Fibroblast of skin of left quadriceps (primary cell): ENCODE measurements at places on chromosomes 7 and 10.

DNA sequence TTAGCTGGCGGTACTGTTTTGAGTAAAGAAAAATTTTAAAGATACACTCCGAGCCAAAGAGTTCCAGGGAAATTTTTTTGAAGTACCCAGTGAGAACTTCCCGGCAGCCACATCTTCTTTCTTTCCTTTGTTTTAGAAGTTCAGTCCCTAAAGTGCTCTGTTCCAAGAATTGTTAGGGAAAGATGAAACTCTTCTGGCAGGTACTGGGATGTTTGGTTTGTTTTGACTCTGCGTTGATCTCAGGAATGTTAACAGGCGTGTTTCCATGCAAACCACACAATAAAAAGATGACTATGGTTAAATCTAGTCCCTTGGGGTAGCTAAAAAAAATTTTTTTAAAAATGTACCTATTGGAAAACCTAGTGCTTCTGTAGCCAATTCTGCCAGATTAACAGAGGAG lies 224.7 kb upstream of the PHYHIPL start:
- DNase-seq, result peak; percentile 68

DNA sequence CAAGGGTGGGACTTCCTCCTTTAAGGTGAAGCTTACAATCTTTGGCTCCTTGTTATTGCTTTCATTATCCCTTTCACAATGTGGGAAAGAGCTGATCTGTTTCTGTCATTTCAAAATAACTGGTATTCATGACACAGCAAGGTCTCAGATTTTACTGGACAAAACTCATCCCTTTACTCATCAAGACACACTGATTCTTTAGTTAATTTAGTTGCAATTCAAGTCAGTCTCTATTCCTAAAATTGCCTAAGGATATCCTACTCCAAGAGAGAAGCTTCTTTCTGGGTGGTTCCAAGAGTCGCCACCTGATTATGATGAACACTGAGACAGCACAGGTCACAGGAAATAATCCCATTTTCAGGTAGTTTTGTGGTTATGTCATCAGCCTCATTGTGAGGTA lies 5.8 kb upstream of the PNLIPRP3 start:
- no peak for DNase-seq

GRCh38 chr7:30327813-30328212 lies 43.4 kb downstream of the ZNRF2 start:
- peak; percentile 26 for DNase-seq

- DNase-seq, result no peak
Observed at GRCh38 chr10:97479939-97480338, 18.3 kb downstream of the MMS19 start.

DNA sequence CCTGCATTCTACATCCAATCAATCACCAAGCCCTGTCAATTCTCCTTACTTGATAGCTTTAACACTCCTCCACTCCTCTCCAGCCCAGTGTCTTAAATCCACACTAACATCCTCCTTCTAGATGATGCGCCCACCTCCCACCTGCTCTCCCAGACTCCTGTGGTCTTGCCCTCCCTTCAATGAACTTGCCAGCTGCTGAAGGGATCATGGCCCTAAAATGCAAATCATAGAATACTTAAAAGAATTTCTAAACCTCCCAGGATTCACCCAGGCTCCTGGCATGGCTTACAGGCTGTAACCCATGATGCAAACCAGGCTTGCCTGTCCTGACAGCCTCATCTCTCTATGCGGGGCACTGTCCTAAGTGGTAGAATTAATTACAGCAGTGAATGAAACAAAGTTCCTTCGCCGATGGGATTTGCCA lies 43.6 kb downstream of the SYPL1 start:
- DNase-seq, result no peak

GRCh38 chr7:105678811-105679495 lies 97.7 kb upstream of the EFCAB10 start:
- no peak for DNase-seq

GRCh38 chr10:132071667-132072066 lies 5.9 kb downstream of the JAKMIP3 start:
- DNase-seq, result no peak

GRCh38 chr7:140417456-140418155 lies 13.7 kb downstream of the RAB19 start:
- DNase-seq, result no peak
